ENCODE measurements at places on chromosomes 12 and 14.

DNA sequence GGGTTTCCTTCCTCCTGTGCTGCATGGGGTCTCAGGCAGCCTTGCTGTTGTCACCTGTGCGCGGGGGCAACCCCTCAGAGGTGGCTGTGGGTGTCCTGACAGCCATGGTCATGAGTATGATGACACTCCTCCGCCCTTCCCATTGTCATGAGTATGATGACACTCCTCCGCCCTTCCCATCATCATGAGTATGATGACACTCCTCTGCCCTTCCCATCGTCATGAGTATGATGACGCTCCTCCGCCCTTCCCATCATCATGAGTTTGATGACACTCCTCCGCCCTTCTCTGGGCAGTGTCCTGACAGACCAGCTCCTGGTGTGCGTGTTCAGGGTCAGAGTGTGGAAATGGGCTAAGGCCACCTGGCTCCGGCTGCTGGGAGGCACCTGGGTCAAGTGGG lies 40.0 kb downstream of the FBRSL1 start:
- no peak for DNase-seq

GRCh38 chr14:56490379-56490778 lies 89.2 kb upstream of the TMEM260 start:
- DNase-seq: no peak

DNA sequence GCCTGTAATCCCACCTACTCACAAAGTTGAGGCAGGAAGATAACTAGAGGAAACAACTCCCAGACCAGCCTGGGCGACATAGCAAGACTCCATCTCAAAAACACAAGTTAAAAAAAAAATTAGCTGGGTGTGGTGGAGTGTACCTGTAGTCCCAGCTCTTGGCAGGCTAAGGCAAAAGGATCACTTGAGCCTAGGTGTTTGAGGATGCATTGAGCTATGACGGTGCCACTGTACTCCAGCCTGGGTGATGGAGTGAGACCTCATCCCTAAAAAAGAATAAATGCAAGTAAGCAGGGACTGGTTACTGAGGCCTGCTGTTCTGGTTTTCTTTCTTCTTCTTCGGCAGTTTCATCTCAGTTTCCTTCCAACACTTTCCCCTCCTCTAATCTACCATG lies 7.4 kb downstream of the PTPN21 start:
- no peak for DNase-seq

GRCh38 chr14:59753512-59753911 lies 117.1 kb downstream of the RTN1 start:
- no peak for DNase-seq

GRCh38 chr12:123894823-123895345 lies 77.7 kb downstream of the CCDC92 start:
- no peak for DNase-seq

- DNase-seq: peak; percentile 44
These were observed 1059.8 kb downstream of the TMEM121 start for GRCh38 chr14:106586098-106586704.

GRCh38 chr14:36245223-36245622 lies 68.7 kb upstream of the PTCSC3 start:
- DNase-seq: no peak

GRCh38 chr12:45220363-45220931 lies 4.6 kb downstream of the ANO6 start:
- no peak for DNase-seq

DNA sequence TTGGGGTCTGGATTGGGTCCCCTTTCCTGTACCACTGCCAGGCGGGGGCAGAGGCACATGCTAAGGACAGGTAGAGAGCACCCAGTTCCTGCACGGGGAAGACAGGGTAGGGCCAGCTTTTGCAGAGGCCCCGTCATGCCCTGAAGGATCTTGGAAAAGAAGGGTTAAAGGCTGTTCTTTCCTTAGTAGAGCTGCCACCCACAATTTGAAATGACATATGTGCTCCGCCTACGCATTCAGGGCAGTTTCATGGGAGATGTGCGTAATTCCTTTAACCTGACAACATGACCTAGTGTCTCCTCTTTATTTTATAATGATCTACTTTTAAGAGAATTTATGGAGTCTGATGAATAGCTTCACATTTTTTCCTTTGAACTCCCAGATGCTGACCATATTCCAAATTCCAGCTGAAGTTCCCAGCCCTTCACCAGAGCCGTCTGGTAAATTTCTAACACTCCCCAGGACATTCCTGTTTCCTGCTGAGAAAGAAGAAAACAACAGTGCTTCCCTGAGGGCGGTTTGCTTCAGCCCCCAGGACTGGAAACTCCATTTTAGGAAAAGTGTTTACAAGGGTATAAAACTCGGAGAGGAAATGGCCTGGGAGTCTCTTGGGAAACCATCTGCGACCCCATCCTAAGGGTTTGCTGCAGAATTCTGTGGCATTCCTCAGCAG lies 58.9 kb upstream of the PLEKHG3 start:
- no peak for DNase-seq

- no peak for DNase-seq
These were observed 59.9 kb downstream of the SETD3 start for GRCh38 chr14:99420711-99421110.

DNA sequence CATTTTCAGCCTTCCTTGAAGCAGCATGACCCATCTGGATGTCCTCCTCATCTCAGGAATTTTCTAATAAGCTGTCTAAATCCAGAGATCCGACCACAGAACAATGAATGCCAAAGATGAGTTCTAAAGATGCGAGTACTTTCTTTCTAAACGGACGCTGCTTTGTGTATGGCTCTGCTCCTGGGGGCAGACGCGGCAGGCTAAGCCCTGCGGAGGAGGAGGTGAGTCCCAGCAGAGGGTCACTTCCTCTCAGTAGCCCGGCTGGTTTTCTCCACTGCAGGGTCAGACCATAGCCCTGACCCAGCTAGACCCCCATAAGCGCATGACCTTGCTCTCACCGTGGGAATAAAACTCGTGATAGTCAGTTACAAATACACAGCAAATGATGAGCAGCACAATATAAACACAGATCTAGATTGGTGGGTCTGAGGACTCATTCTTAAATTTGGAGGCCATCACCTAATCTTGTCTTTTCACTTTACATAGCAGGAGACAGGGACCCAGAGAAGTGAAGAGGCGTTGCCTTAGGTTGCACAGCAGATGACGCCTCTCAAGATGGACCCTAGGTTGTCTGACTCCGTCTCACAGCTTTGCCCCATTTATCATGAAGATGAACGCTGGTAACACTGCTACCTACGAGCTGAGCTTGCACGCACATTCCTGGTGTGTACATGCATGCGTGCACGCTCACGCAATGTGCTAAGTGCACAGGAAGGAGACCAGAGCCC lies 16.6 kb downstream of the SSH1 start:
- no peak for DNase-seq

DNA sequence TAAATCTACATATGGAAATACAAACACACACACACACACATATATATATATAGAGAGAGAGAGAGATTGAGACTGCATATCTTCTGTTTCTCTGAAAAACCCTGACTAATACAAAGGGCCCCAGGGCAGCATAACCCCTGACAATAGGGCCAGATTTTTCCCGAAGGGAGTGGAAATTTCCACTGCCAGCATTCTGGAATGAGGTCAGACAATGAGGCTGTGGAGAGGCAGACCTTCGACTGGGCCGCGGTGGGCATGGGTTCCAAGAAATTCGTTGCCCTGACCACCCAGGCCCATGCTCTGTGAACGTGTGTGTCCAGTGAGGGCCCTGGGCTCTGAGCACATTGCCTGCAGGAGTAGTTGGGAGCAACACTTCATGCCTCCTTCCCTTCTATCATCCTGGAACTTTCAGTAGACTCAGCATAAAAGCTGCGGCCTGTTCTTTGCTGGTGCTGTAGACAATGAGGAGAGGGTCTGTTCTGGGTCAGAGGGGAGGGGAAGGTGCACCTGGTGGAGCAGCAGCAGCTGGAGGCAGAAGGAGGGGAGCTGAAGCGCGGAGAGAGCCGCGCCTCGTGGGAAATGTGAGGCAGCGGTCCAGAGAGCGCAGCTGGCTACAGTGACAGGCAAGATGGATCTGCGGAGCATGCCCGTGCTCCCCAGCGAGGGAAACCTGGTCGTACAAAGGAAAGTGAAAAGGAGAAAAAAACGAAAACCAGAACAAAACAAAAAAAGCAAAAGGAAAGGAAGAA lies 25.6 kb upstream of the CCDC60 start:
- no peak for DNase-seq

DNA sequence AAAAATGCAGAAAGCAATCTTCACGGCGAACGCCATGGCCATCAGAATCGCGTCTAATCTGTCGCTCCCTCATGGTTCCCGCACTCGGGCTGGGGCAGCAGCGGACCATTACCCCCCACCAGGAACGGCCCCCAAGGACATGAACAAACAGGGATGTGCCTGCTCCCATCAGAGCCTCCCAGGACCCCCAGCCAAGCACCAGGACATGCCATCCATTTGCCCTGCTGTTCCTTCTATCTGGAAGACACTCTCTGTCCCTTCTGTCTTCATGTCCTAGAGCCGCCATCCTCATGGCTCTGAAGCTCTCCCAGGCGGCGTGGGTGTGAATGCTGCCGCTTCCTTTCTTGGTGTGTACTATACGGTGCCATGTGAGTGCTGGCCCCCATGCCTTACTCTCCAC lies 371.8 kb downstream of the BCL11B start:
- DNase-seq: no peak

GRCh38 chr12:121764808-121765207 lies 28.7 kb downstream of the RHOF start:
- DNase-seq: no peak

DNA sequence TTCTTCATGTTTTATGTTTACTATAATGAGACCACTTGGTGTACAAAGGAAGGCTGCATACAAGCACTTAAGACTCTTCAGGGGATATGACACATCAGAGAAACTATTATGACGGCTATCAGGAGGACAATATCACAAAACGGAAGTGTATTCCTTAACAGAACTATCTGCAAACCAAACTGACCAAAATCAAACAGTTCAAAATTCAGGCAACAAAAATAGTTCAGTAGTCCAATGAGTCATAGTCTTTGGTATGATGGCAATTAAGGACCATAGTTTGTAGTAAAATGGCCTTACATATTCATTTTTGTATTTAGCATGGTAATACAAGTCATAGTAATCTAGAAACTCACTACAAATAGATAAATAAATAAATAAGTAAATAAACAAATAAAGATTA lies 1638.7 kb upstream of the SEL1L start:
- no peak for DNase-seq

- DNase-seq: no peak
These were observed 4.2 kb downstream of the MUCL1 start for GRCh38 chr12:54858562-54858961.

- no peak for DNase-seq
These were observed 84.9 kb downstream of the DUSP6 start for GRCh38 chr12:89267404-89267803.

GRCh38 chr14:101604935-101605780 lies 43.9 kb downstream of the DIO3 start:
- no peak for DNase-seq

- DNase-seq: no peak
These were observed 17.1 kb downstream of the DYRK2 start for GRCh38 chr12:67665679-67666078.

DNA sequence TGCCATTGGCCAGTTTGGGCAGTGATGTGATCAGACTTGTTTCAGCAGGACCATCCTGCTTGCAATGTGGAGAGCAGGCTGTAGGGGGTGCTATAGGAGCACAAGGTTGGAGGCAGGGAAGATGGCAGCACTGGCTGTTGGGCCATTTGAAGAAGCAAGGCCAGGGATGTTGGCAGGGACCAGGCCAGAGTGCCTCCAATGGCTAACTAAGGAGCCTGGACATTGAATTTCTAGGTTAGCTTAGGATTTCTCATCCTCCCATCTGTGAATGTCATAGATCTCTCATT lies 23.5 kb downstream of the FGF23 start:
- no peak for DNase-seq

DNA sequence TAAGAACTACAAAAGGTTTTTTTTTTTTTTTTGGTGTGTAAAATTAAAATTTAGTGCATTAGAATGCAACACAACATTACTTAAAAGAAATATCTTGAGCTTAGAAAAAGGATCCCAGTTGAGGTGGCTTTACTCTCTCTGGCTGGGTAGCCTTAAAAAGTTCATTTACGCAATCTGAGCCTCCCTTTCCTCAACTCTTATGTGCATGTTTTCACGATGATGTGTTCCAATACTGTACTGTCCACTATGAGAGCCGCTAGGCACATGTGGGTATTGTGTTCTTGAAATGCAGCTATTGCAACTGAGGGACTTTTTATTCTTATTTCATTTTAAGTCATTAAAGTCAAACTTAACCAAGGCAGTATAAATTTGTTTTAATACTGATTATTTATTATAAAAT lies 460.9 kb upstream of the SYT1 start:
- DNase-seq: no peak

- DNase-seq: no peak
These were observed 36.4 kb upstream of the SMOC1 start for GRCh38 chr14:69842686-69843420.

GRCh38 chr12:32039917-32040575 lies 66.6 kb upstream of the BICD1 start:
- DNase-seq: no peak

- no peak for DNase-seq
These were observed 3.3 kb upstream of the P3H3 start for GRCh38 chr12:6824901-6825381.

- no peak for DNase-seq
These were observed 324.1 kb upstream of the FLRT2 start for GRCh38 chr14:85205875-85206274.

DNA sequence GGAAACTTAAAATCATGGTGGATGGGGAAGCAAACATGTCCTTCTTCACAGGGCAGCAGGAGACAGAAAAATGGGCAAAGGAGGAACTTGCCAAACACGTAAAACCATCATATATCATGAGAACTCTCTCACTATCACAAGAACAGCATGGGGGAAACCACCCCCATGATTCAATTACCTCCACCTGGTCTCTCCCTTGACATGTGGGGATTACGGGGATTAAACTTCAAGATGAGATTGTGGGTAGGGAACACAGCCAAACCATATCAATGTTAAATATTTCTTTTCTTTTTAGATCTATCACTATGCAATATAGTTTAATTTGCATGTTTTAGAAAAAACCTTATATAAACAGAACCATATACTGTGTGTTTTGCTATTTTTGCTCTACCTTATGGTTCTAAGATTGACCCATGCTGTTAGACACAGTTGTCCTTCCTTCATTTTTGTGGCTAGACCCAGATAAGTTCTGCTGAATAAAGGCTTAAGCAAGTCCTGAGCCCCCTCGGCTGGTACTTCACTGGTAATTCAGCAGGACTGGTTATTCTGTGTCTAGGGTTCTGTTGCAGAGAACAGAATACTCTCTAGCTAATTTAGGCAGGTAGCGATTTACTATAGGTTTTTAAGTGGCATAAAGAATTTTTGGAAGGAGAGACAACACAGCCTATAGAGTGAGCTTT lies 253.7 kb upstream of the HMGA2 start:
- no peak for DNase-seq

DNA sequence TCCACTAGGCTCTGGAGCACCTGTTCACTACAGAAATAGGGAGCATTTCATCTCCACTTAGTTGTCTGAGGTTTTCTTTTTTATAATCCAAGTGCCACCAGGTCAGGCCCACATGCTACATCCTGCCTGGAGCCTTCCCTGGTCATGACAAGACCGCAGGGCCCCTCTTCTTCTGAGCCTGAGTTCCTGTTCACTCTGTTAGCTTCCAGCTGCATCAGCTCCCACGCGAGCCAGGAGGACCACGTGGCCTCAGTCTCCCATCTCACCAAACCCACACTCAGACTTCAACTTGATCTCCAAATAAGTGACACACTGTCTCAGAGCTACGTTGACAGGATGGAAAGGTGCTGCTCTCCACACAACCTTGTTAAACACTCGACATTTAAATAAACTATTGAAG lies 21.0 kb downstream of the RIMBP2 start:
- DNase-seq: no peak

GRCh38 chr14:93531644-93532043 lies 100.9 kb downstream of the UNC79 start:
- no peak for DNase-seq

Measured in GM18507 (cell line).